ENCODE measurements at places on chromosomes 13 and 19. TPM values are rescaled to one million over a fixed set of nuclear protein-coding genes. Genes with fewer than 3 reads are reported as not detected.

DNA sequence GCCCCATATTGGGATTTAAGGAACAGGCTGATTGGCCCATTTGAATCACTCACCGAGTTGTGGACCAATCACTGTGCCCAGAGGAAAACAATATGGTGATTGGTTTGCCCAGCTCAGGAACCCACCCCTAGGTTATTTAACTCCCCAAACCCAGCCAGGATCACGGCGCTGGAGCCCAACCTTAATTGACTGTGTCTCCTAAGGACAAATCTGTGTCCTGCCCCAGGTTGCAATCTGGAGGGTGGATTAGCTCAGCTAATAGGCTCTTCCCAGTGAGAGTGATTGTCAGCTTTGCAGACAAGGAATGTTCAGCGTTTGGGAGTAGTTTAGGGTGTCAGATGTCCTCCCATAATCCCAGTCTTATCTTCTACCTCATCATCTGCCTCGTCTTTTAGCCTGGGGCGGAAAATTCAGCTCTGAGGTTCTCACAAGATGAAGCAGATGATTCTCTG, 3.5 kb upstream of the ZNF358 start:
- H3K4me3 ChIP-seq = no peak overlapping the region
- no peak overlapping the region for H3K27ac ChIP-seq
- no peaks in the 10 kb centered on the region for H3K27me3 ChIP-seq

TEKTIP1 gene
- not detected for total RNA-seq

BEST2 gene
- total RNA-seq = not detected

DNA sequence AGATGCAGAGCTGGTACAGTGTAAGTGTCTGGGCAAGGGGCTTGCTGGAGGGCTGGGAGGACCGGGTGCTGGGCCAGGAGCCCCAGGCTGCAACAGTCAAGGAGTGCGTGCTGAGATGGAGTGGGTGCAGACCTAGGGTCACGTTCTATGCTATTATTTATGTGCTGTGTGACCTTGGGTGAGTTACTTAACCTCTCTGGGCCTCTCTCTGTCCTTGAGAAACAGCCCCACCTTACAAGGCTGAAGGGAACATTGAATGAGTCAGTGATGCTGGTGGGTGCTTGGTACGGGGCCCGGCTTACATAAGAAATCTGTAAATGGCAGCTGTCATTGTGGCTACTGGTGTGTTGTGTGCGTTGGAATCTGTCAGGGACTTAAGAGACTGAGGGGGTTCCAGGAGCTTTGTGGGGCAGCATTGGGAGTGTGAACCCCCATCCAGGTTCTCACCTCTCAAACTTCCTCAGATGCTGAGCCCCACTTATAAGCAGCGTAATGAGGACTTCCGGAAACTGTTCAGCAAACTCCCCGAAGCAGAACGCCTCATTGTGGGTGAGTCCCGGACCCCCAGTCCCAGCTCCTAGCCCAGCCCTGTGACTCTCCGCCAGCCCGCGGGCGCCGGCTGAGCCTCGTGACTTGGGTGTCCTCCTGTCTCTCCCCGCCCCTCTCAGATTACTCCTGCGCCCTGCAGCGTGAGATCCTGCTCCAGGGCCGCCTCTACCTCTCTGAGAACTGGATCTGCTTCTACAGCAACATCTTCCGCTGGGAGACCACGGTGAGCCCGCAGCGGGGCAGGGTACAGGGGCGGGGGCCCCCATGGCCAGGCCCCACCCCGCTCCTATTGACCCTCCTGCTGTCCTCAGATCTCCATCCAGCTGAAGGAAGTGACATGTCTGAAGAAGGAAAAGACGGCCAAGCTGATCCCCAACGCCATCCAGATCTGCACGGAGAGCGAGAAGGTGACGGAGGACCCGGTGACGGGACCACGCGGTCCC, 9.6 kb downstream of the GRAMD1A start:
- DNase-seq = no peak
- peaks cover 4% of the 10 kb centered on the region for H3K4me1 ChIP-seq
- H3K27me3 ChIP-seq = no peaks in the 10 kb centered on the region
- no peak overlapping the region for H3K27ac ChIP-seq

COL5A3 gene
- total RNA-seq = 14.3 TPM

Data from thoracic aorta (tissue), 2 donors.